NCI-H510A (cell line): ENCODE measurements at places on chromosomes 3 and 15.

DNA sequence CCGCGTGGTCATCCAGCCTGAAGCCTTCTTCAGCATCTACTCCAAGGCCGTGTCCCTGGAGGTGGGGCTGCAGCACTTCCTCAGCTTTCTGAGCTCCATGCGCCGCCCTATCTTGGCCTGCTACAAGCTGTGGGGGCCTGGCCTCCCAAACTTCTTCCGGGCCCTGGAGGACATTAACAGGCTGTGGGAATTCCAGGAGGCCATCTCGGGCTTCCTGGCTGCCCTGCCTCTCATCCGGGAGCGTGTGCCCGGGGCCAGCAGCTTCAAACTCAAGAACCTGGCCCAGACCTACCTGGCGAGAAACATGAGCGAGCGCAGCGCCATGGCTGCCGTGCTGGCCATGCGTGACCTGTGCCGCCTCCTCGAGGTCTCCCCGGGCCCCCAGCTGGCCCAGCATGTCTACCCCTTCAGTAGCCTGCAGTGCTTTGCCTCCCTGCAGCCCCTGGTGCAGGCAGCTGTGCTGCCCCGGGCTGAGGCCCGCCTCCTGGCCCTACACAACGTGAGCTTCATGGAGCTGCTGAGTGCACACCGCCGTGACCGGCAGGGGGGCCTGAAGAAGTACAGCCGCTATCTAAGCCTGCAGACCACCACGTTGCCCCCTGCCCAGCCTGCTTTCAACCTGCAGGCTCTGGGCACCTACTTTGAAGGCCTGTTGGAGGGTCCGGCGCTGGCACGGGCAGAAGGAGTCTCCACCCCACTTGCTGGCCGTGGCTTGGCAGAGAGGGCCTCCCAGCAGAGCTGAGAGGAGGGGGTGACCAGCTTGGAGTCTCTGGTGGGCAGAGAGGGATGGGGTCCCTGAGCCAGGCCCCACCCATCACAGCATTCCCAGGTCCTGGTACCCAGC lies 37.9 kb downstream of the GOLGA6A start:
- no peak for DNase-seq

DNA sequence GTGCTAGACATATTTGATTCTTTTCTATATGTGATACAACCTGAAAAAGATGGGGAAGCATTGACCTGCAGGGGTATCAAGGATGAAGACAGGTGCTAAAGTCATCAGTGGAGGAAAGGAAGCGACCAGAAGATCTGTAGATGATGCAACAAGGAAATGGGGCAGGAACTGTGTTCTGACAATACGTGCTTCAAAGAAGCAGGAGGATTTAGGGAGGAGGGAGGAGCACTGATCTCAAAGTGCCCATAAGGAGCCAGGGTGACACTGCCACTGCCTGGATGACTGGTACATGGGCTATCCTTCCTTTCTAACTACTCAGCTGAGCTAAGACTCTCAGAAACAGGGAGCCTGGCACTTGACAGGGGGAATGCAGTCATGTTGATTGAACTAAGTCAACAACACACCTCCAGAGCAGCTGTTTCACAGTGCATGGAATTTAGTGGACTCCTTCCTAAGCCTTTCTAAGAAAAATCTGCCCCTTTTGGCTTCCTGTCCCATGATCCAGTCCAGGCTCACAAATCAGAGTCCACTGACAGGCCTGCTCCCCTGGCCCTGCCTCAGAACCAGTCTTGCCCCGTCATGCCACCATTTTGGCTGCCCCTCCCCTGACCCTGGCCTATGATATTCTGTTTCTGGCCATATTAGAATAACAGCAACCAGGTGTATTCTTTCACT lies 12.0 kb downstream of the LYSMD4 start:
- no peak for DNase-seq

DNA sequence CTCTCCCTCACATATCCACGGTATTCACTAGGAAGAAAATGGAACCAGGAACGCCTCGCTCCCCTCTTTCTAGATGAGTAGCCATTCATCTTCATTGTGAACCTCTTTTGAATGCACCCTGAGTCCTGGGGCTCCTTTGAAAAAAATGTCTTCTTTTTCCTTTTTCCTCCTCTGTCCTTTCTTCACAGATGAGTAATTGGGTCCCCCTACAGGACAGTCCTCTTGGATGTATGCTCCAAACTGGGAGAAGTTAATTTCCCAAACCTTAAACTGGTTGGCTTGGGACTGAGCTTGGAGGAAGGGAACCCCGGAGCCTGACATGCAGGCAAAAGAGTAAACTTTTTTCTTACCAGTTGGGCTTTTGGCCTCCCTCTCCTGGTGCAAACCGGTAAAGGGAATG lies 108.8 kb downstream of the DPH6 start:
- no peak for DNase-seq

GRCh38 chr15:36653851-36654250 lies 74.4 kb downstream of the CDIN1 start:
- no peak for DNase-seq

- DNase-seq = no peak
These were observed 227.3 kb upstream of the C2CD4B start for GRCh38 chr15:62392376-62392775.

DNA sequence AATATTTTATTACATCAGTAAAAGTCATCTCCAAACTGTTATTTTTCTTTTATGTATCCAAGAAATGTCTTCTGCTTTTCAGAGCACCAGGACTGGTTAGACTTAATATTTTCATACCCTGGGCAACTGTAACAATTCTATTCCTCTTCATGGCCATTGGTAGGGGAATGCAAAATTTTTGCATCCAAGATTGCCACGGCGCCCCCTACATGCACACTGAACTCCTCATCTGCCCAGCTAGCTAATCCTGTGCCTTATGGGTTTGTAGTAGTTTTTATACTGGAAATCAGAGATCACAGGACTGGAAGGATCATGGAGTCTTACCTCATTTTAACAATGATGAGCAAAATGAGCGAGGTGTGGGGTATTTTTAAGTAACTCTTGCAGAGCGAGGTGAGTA lies 74.2 kb downstream of the CRTC3 start:
- no peak for DNase-seq

DNA sequence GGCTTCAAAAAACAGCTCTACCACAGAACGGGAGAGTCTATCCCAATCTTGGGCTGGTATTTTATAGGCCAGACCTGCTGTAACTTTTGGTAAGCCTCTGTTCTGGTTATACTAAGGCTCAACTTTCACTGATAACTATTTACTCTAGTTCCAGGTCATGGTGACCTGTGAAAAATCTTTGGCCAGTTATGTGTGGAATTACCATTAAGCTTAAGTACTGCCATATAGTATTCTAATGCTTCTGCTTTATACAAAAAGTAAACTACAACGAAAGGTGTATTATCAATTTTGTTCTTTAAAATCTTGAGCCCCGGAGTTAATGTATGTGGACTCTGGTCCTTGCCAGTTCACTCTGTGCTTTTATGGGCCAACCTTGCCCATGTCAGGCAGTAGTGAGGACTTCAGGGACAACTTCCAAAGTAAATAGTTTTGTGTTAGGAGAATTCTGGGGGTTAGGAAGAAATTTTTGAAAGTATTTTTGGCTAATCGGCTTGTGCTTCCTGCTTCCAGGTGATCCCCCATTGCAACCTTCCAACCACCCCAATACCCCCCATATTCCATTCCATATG lies 6.4 kb downstream of the SIAH2 start:
- no peak for DNase-seq

- DNase-seq = no peak
These were observed 360.2 kb upstream of the ROPN1 start for GRCh38 chr3:124352149-124352539.

DNA sequence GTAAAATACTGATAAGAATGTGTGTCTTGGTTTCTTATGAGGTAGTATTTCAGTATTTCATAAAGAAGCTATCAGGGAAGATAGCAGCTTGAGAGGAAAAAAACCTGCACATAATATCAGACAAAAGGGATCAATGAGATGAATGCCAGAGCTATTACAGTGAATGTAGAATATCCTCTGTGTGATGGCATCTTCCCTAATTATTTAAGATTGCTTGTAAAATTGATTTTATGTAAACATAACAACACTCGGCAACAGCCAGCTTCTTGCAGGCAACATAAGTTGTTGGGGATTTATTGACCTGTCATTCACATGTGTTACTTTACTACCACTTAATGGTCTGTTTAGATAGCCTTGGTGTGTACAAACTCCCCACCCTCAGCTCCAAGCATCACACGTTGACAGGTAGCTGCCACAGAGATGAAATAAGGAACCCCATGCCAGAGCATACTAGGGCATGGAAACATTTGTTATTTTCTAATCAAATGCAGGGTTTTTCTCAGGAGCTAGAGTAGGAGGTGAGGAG lies 49.2 kb upstream of the RARB start:
- DNase-seq = no peak

GRCh38 chr15:73225358-73226015 lies 143.3 kb downstream of the HCN4 start:
- DNase-seq = no peak

GRCh38 chr3:193780810-193781478 lies 187.9 kb downstream of the OPA1 start:
- no peak for DNase-seq

- DNase-seq = no peak
These were observed 36.2 kb upstream of the CFAP20DC start for GRCh38 chr3:59085976-59086375.

DNA sequence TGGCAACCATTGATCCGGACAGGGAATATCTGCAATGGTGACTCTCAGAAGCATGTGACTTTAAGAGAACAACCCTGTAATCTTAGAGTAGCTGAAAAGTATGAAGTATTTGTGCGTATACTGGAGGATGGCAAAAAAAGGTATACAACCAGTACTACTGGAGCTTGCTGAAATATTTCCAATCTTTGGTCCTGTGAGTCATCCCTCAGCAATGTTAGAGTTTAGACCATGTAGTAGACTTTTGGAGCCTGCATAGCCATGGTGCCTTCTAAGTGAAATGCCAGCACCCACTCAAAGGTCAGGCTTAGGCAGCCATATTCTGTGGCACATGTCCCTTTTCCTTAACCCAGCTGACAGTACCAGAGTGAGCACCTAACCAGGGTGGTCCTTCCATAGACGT lies 429.4 kb downstream of the NTRK3 start:
- no peak for DNase-seq

DNA sequence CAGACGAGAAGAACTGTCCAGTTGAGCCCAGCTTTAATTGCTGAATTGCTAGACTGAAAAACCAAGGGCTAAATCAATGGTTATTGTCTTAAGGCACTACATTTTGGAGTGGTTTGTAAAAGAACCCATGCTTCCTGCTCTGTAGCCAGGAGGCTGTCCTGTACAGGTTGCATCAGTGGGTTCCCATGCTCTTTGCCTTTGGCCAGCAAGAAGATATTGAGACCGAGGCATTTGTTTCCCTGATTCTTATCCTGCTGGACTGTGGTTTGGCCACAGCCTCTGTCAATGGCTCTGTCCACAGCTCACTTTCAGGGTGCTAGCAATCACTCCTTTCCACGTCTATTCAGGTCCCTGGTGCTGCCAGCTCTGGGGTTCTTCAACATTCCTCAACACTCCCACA lies 89.6 kb downstream of the FAM43A start:
- no peak for DNase-seq

- no peak for DNase-seq
These were observed 250.4 kb downstream of the NTRK3 start for GRCh38 chr15:88006146-88006545.

DNA sequence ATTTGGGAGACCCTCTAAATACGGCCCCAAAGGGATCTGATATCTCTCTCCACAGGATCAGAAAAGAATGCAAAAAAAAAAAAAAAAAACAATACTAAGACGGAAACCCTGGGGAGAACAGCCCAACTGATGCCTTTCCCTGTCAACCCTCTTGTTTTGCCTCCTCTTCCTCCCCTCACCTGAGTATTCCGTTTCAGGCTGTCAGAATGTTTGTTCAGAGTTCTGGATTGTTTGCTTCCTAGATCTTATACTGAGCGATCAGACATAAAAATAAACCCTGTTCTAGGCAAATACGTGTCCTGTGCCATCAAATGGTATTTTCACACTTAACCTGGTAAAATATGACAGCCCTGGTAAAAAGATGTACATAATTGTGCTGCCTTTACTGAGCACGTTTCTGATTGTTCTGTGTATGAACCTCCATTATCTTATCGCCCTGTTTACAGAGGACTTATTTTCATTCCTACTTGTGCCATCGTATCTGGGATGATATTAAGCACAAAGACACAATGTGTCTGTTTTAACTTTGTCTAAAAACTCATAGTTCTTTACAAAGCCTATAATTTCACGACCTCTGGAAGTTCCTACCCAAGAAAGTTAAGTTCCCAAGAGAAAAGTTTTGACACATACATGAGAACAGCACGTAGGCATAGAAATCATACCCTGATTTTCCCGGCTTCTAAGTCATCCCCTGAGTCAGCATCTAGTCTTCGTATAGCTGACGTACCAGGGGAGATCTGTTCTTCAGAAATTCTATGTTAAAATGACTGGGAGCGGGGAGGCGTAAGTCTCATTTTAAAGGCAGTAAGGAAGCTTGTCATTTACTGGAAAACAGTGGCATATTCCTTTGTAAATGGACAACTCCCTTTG lies 856 bp downstream of the ZBTB38 start:
- DNase-seq = no peak

- DNase-seq = no peak
These were observed 48.5 kb downstream of the TM6SF1 start for GRCh38 chr15:83155942-83156341.

GRCh38 chr3:135040321-135041240 lies 245.5 kb downstream of the EPHB1 start:
- no peak for DNase-seq

GRCh38 chr15:94395640-94396039 lies 164.3 kb downstream of the MCTP2 start:
- DNase-seq = no peak
